ENCODE measurements at places on chromosomes 11 and 22.

DNA sequence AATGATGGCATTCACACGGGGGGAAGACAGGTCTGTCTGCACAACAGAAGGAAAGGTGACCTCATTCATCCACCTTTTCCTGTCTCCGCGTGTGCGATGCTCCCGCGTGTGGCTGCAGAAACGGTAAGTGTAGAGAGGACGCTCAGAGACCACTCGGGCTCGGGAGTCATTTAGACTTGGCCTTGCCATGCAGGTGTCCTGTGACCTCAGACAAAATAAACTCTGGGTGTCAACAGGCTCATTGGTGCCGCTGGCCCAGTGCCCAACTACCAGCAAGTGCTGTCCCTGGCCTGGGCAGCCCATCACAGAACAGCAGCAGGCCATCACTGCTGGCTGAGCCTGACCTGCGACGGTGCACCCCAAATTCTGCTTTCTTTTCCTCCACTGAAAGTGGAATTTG is 48.1 kb upstream of the ARFGAP3 start:
- DNase-seq = no peak

GRCh38 chr11:65899356-65900124 is 648 bp downstream of the FOSL1 start:
- DNase-seq = peak; percentile 78

- DNase-seq = no peak
Measured at GRCh38 chr11:118763041-118763440, 27.9 kb downstream of the DDX6 start.

GRCh38 chr11:1827095-1827813 is 7.5 kb upstream of the SYT8 start:
- DNase-seq = no peak

DNA sequence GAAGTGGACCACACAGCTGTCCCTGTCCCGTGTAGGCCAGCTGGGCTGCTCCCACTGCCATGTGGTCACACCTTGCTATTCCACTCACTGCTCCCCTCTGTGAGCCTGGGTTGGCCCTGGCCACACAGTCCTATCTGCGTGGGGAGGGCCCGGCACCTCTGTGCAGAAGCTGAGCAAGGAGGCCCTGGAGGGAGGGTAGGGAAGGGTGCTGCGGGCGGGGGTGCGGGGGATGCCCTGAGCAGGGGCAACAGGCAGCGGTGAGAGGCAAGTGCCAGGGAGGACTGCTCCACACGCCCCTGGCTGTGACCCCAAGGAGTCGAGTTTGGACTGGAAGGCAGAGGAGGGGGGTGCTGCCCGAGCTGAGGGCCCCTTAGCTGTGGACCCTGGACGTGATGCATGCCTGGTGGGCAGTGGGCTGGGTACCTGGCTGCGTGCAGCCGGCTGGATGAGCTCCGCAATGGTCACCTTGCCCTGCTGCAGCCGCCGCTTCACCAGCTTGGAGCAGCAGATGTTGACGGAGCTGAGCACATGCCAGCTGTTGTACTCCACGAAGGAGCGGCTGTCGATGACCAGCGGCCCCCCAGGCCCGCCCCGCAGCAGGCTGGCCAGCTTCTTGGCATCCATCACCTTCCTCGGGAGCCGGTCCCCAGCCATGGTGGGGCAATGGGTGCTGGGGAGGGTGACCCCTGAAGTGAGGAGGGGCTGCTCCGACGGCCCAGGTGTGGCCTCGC is 6.7 kb downstream of the DUSP8 start:
- no peak for DNase-seq

- DNase-seq = no peak
Measured at GRCh38 chr22:43118953-43119458, 8.5 kb downstream of the BIK start.

DNA sequence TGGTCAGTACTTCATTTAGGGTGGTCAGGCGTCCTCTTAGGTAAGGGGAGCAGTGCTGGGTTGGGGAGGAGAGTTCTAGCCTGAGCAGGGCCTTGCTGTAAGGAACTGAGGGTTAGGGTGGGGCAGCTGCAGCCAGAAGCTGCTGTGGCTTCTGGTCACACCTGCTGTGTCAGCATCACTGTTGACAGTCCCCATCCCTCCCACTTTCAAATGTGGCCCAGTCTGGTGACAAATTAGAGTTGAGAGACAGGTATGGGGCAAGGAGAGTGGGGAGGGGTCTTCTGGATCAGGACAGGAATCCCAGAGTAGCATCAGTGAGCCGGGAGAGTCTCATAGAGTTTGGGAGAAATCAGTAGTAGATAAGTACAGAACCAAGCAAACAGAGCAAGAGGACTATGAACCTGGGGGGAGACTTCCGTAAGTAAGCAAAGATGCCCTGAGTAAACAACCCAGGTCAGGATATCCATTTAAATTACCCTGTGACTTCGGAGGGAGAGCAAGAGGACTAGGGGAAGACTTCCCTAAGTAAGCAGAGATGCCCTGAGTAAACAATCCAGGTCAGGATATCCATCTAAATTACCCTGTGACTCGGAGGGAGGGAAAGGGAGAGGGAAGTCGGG is 53.7 kb downstream of the PPP6R2 start:
- no peak for DNase-seq

DNA sequence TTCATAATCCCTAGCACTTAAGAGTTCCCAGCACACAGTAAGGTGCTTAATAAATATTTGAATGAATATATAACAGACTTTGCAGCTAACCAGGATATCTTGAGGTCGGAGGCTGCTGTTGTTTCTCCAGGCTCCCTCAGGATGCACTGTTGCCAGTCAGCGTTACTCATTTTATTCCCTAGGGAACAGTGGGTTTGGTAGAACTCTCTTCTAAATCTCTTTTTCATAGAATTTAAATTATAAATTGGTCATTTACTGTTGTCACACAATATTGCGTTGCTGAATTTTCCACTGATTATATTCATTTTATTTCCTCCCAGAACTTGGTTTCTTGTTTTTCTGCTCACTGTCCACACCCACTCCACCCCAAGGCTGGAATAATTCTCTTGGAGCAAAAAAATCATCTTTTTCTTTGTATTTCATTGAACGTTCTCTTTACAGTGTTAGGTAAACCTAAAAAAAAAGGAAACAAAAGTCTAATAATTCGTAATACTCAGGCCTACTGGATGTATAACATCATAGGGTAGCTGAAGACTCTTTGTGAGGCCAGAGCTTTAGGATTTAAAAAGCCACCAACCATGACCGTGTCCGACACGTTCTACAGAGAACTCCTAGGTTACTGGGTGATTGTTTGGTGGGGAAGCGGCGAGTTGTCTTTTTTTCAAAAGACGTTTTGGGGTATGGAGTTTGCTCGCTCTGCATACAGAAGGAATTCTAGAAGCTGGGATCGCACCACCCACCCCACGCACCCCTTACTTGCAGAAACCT is 766 bp upstream of the CAPRIN1 start:
- no peak for DNase-seq

DNA sequence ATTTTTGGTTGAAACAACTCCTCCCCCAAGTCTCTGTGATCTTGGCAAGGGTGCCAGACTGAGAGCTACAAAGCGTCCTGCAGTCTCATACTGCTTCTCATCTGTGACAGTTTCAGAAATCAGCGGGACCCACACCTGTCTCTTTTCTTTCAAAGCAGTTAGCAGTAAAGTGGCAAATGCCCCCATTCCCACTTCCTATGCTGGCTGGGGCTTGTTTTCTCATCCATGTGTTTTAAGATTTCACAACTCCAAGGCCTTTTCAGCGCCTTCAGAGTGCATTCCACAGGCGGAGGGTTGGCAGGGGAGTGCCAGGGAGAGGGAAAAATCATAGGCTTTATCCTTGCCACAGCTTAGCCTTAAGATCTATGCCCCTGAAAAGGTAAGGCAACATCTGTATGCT is 493.5 kb downstream of the OPCML start:
- no peak for DNase-seq

DNA sequence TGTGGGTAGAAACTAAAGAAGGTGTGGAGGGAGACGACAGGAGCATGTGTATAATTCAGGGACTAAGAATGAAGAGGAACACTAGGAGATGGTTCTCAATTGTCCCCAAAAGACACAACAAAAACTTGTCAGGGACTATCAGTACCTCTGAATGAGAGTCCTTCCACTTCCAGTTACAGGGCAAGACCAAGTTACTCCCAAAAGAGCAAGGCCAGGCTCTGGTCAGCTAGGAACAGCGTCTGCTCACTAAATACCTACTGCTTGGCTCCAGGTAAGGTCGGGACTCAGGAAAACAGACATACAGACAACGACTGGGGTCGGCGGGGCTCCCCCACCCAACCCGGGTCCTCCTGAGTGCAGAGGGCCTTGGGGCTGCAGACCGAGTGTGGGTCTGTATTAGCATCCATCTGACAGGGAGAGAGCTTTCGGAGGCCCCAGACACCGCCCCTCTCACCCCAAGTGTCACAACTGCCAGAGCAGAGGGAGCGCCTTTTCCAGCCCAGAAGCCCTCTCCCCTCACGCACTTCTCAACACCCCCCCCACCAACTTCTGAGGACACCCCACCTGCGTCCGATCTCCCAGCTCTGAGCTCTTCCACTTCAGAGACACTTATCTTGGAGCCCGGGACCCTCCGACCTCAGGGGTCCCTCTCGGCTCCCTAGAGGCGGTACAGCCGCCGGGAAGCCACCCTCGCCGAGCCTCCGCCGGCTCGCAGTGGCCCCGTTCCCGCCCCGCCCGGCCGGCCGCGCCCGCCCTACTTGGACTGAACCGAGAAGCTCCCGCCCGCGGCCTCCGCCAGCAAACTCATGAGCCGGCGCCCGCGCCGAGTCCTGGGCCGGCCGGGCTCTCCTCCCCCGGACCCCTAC is 522 bp downstream of the RHOG start:
- DNase-seq = no peak

- no peak for DNase-seq
Measured at GRCh38 chr11:92865352-92865751, 104.1 kb upstream of the MTNR1B start.

GRCh38 chr11:36509201-36509639 is 852 bp downstream of the TRAF6 start:
- no peak for DNase-seq

DNA sequence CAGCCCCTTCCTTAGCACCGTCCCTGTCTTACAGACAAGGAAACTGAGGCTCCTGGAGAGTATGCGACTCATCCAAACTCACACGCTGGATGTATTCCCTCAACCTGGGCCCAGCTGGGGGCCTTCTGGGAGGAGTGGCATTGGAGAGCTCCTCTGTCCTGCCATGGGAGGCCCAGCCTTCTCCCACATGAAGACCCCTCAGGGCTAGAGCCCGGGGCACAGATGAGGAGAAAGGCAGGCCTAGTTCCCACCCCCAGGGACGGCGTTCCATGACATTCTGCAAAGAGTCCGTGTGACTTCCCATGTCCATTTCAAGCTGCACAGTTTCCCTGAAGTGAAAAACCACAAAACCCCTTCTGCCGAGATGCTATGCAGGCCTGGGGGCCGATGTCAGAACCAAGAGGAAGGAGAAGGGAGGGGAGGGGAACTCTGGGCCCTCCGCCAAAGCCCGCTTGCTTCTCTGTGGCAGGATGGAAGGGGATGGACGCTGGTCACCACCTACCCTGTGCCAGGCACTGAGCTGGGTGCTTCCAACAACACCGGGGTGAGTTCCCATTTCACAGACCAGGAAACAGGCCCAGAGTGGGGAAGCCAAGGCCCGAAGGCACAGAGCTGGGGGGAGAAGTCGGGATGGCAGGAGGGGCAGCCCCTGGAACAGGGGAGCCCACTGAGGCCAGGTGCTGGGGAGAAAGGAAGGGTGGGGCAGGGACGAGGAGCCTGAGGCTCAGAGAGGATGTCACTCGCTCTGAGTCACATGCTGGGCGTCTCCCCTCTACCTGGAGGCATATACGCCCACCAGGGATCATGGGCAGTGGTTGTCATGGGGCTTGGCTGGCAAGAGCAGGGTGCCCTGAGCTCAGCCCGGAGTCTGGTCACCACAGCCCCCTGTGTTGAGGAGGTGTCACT is 15.7 kb downstream of the RAC2 start:
- no peak for DNase-seq

DNA sequence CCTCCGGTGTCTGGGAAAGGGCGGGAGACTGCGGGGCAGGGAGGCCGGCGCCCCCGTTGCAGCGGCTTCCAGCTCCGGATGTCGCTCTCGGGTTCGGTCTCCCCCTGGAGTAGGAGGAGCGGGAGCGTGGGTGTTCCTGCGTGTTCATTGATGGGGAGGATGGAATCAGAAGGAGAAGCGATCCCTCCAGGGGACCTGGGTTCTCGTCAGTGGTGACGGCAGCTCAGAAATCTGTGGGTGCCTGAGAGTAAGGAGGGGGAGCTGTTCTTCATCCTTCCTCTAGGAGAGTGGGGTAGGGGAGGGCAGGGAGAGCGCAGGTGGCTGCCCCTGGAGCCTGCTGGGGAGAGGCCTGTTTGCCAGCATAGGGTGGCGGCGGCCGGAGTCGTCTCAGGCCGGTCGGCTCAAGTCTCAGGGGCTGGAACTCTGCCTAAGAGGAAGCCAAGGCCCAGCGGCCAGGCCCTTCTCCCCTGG is 1.1 kb downstream of the UBASH3B start:
- peak; percentile 37 for DNase-seq

GRCh38 chr11:128451652-128452470 is 135.5 kb downstream of the ETS1 start:
- DNase-seq = no peak

GRCh38 chr11:113833151-113833550 is 42.2 kb downstream of the USP28 start:
- no peak for DNase-seq

GRCh38 chr22:31753005-31753633 is 700 bp upstream of the DEPDC5 start:
- no peak for DNase-seq

GRCh38 chr11:6633422-6634408 is 14.5 kb upstream of the TPP1 start:
- no peak for DNase-seq

DNA sequence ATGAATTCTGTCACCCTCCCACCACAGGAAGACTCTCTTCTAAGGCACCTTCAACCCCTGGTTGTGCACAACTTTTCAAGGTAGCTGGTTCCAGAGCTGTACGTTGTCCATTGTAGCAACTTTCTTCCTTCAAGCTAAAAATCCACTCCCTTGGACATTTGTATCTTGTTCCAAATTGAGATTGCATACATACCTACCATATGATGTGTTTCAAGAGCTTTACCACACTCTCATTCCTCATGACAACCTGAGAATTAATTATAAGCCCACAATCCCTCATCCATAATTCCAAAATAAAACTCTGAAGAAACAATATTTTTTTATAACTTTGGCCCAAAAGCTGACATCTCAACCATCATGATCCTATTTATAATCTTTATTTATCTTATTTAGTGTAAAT is 3.0 kb downstream of the OR52W1 start:
- no peak for DNase-seq

DNA sequence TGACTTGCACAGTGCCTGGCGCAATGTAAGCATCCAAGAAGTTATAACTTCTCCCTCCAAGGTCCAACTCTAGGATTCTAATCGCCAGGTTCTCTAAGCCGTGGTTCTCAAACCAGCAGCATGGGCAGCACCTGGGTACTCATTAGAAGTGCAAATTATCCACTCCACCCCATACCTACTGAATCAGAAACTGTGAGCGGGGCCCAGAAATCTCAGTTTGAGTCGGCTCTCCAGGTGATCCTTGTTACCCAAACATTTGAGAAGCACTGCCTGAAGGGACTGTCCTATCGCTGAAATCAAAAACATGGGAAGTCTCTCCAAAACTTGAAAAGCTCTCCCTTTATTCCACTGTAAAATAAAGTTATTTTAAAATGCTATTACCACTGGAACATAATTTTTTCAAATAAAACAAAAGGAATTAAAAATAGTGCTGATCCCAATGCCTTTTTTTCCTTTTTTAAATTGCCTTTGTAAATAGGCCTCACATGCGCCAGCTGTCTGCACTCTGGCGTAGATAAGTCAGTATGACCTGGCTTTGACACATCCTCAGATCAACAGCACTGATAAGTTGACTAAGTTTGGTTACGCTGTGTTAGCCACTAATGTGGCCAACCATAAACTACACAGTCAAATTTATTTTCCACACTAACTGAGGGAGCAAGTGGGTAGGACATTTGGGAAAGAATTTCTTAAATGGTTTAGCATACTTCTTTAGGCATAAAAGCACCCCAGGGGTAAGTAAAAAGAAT is 8.4 kb upstream of the CTR9 start:
- DNase-seq = no peak

Measured in activated T-cell treated with anti-CD3 and anti-CD28 coated beads for 48 hours (primary cell).